Hypothalamus (tissue), 51 donors: ENCODE measurements at places on chromosomes 1 and 21.

- no peak for DNase-seq
These were observed 220.6 kb upstream of the PKN2 start for GRCh38 chr1:88463401-88463985.

DNA sequence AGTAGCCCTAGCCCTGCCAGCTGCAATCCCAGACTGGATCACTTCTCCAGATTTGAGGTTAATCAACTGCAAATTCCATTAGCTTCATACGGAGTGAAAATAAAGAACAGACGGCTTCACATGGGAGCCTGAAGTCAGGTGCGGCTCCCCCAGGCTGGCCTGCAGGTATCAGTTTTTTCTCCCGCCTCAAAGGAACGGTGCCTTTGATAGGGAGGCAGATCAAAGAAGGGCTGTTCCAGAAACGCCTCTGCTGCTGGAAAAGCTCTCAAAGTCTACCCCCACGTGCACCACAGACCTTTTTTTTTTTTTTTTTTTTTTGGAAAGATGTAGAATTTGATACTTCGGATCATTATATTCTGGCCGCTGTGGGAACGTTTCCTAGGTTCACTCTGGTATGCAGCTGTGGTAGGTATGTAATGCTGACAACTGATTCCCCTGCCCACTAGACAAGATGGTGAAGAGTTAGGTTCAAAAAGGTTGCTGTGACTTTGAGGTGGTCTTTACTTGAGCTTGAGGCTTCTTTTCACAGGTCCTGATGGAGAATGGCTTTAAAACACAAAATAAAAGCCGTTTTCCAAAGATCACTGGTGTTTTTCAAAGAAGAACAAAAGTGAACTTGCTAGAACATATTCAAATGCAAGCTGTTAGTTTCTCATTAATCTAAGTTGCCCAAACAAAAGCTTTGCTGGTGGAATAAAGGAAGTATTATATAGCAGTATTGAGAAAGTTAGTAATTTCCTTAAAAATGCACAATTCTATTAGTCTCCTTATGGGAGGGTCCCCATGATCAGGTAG, 189.0 kb upstream of the NFIA start:
- no peak for DNase-seq

- DNase-seq, result no peak
These were observed 78.7 kb upstream of the ATP1B1 start for GRCh38 chr1:169027607-169028320.

DNA sequence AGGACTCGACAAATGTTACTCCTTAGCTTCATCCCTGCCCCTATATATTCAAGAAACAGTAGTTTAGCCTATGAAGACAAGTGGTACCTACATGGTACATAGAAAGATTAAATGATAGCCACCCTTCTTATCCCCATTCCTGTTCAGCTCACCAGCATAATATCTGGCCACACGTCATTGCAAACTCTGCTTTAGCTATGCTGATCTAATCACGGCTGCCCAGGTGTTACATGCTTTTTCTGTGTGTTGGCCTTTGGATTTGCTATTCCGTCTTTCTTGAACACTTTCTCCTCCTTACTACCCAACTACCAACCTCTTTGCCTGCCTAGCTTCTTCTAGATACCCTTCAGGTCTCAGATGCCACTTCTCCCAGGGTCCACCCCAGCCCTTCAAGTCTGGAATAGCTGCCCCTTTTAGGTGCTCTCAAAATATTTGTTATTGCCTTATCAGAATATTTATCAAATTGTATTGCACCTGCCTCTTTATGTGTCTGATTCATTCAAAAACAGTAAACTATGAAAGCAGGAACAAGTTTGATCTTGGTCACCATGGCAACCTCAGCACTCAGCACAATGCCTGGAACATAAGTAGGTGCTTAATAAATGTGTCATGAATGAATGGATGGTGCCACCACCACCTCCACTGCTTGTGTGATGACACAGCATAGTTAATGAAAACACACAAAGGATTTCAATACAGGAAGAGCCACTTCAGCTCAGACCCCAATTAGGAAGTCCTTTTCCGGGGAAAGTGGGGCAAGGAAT, 11.4 kb upstream of the DNASE2B start:
- no peak for DNase-seq

DNA sequence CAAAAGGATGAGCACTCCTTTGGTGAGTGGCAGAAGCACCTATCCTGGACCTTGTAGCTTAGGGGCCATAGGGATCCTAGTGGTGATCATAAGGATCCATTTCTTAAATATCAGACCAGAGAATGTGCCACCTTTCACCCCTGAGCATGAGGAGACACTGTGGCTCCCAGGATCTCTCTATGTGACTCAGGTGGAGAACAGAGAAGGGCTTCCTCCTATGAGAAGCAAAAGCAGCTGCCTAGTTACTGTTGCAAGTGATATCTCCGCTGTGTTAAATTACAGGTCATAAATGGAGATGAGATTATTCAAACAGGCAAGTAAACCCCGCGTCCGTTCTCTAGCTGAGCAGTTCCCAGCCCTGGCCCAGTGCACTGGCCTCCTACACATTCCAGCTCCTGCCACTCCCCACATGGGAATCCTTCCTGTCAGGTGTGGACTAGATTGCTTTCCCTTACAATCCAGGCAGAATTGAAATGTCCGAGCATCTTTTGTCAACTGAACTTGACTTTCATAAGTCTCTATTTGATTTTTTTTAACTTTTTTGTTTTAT, 26.3 kb downstream of the CLEC20A start:
- no peak for DNase-seq
